ENCODE measurements at places on chromosomes 11 and 22.

DNA sequence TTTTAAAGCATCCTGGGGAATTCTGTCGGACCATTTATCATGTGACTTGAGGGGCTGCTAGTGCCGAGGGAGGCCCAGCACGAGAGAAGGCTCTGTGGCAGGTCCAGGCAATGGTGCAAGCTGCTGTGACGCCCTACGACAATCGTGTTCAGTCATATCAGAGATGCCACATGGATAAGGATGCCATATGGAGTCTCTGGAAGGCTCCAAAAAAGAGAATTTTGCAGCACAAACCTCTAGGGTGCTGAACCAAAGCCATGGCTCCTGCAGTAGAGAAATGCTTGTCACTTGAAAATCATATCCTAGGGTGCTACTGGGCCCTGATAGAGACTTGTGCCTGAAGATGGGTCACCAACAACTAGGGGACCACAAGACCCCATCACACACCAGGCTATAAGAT, 6.7 kb upstream of the CD6 start:
- DNase-seq: no peak

DNA sequence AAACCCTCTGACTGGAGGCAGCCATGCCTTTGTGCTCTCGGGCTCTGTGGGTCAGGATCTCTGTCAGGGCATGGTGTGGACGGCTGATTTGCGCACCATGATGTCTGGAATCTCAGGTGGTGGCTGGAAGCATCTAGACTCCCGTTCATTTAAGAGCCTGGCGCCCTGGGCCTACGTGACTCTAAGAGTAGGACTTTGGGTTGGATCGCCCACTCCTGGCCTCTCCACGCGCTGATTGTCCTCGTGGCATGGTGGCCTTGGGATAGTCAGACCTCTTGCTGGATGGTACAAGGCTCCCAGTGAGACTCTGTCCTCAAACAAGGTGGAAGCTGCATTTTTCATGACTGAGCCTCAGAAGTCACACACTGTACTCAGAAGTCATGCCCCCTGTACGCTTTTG, 224.3 kb downstream of the TBC1D22A start:
- no peak for DNase-seq

DNA sequence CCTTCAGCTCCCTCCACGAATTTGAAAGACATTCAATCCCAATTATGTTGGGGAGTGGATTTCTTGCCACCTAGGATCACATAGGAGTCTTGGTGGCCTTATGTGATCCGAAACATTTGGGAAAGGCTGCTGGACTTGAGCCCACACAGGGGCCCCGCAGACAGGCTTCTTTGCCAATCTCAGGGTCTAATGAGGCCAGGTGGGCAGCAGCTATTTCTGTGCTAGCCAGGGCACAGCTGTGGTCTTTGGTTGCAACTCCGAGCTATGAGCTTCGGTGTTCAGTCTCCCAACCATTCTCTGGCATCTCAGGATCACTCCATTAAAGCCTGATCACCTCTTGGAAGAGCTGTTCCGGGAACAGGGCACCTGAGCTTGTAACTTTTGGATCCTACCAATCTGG, 84.4 kb downstream of the TP53I11 start:
- no peak for DNase-seq

DNA sequence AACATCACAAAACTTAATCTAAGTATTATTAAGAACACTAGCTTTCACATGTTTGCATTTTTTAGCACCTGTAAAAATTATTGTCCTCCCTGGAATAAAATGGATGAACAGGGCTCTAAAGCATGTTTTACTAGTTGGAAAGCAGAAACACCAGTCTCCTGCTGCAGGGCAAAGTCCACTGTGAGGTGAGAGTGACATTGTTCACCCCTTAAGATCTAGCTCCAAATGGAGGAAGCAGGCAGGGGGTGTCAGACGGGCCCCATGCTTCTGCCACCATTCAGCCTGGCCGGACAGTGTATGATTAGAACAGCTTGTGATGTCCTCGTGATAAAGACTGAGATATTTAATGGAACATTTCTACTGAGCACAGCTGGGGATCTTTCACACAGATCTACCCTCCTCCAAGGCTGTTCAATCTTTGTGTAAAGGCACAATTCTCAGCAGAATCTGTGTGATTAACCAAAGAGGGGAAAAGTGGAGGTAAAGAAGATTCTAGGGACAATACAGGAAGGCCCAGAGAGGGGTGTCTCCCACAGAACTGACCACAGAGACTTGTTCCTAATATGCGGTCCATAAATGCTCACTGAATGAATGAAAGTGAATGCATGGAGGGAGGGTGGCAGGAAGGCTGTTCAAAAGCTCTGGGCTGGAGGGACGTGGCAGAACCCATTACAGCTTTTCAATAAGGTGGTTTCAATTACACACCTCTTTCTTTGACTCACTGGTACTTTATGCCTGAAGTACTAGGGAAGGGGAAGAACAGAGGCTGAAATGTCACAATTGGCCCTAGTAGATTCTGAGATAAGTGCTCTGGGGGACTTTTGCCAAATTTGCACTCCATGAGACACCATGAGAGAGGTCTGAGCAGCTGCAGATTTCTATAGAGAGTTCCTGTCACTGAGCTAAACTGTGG, 239.1 kb upstream of the ARHGAP20 start:
- no peak for DNase-seq

GRCh38 chr11:70730411-70730810, 332.1 kb downstream of the CTTN start:
- DNase-seq: no peak

DNA sequence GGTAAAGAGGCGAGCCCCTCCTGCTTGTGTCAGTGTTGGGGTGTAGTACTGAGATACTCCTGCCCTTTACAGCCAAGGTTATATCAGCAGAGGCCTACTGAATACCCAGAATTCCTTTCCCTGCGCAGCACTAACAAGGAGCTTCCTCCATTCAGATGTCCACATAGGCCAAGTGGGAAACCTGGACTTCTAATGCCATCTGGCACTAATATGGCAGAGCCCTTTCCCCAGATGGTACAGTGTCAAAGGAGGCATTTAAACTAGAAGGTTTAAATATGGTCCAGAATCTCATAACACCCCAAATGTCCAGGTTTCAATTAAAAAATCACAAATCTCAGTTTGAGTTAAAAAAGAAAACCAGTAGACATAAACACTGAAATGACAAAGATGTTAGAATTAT, 68.8 kb downstream of the USP47 start:
- DNase-seq: no peak

DNA sequence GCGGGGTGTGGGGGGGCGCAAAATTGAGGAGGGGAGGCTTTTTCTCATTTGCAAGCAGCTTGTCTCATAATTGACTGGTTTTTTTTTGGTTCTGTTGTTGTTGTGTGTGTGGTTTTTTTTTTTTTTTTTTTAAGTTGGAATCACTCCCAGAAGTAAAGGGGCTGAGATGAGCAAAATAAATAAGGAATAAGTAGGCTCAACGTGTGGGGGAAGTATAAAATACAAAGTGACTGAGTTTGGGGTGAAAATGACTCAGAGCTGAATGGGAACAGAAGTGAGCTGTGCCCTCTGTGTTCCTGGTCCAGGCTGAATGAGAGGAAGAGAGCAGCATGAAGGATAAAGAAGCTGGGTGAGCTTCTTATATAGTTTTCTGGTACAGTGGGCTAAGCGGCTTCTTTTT, 90.0 kb downstream of the GRIK4 start:
- no peak for DNase-seq

- no peak for DNase-seq
These were observed 70.8 kb upstream of the PHOX2A start for GRCh38 chr11:72314600-72315392.

- DNase-seq: no peak
These were observed 2.9 kb upstream of the GGT5 start for GRCh38 chr22:24247564-24248344.

- DNase-seq: no peak
These were observed 20.6 kb downstream of the BCO2 start for GRCh38 chr11:112195951-112196351.

- DNase-seq: no peak
These were observed 368.4 kb upstream of the MTNR1B start for GRCh38 chr11:92601048-92601447.

DNA sequence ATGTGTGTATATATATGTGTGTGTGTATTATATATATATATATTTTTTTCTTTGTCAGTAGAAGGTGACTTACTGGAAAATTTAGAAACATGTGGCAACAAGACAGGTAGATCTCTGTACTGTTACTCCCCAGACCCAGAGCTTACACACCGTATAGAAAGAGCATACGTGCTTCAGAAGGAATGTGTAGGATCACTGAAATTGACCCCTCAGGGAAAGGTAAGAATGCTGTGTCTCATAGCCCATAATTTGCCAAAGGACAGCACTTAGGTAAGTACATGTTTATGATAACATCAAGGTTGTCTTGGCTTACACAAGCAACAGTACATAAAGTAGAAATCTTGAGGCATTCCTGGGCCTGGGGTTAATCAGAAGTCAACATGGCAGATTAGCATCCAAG, 54.2 kb upstream of the PDE3B start:
- no peak for DNase-seq

- no peak for DNase-seq
These were observed 171.5 kb downstream of the SBF2 start for GRCh38 chr11:10122326-10123197.

GRCh38 chr11:46418751-46419150, 27.2 kb upstream of the CHRM4 start:
- DNase-seq: no peak

DNA sequence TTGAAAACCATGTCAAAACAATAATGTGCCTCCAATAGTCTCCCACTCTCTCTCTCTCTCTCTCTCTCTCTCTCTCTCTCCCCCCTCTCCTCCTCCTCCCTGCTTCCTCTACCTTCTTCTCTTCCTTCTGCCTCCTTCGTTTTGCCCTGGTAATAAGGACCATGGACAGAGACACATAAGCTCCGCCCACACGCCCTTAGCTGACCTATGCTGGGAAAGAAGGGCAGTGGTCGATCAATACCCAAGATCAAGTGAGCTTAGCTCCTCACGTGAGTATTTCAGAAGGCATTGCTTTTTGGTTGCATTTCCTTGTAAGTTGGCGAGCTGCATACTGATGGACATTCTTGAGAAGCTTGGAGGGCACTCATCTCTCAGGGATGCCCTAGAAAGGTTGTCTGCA, 194.8 kb downstream of the MIAT start:
- DNase-seq: no peak

GRCh38 chr11:65622011-65622410, 6.4 kb downstream of the PCNX3 start:
- no peak for DNase-seq

DNA sequence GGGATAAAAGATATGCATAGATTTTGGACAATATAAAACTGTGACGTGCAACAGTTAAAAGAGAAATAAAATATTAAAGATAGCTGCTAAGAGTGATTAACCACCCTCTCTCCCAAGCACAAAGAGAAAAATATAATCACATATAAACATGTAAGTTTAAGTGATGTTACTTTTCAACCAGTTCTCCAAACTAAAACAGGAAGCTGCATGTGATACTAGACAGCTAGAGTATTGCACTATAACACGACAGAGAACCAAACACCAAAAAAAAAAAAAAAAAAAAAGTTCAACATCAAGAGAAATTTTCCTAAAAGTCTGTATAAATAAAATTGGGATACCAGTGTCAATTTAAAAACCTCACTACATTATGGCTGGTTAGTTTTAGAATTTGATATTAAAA, 79.1 kb downstream of the PICALM start:
- no peak for DNase-seq

GRCh38 chr22:28669387-28669786, 10.3 kb downstream of the TTC28 start:
- no peak for DNase-seq

DNA sequence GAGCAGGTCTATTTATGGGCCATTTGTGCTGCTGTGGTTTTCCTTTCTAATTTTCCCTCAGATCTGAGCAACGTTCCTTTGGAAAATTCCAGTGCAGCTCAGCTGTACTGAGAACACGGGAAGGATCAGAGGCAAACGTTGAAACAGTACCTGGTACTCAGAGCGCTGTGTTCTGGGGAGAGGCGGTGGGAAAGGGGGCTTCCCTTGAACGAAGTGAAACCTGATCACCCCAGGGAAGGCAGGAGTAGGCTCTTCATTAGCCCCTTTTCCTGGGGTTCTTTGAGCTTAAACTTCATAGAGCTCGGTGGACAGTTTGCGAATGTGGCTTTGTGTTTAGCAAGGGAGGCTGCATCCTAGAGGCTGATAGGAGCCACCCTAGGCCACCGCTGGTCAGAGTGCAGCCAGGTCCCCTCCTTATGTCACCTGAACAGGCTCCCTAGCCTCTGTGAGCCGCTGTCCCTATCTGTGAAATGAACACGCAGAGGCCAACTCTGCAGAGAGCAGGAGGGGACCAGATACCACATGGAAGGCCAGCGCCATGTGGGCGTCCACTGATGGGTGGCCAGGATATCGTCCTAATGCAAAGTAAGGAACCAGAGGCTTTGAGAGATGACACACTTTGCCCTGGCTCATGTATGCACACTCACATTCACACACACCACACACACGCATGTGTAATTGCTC, 1464.8 kb downstream of the BRD1 start:
- DNase-seq: no peak
